HAP-1 (cell line): ENCODE measurements at places on chromosomes 6 and 20.
A peak's percentile ranks its signal among the peaks of the same experiment; 100 is the strongest.

DNA sequence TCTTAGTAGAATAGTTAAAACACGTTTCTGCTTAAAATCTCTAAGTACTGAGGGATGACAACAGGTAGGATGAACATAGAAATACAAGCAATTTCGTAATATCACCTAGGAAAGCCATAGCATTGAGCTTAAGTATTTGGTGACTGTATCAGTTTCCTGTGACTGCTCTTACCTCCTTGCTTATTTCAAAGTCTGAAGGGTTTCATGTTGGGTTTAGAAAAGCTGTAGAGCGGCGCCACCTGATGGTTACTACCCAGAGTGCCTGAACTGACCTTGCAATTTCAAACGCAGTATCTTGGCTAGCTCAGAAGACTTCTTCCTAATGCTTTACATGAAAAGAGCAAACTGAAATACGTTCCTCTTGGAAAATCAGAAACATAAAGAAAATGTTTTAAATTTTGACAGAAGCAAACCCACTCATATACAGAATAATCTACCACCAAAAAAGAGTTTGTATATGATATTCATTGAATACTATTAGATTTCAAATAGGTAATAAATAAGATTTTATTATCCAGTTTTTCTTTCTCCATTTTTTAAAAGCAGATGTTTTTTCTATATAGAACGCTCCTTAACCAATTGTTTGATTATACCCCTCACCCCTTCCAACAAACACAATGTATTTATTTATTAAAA lies 82.3 kb upstream of the RIPOR2 start:
- no peak for DNase-seq

DNA sequence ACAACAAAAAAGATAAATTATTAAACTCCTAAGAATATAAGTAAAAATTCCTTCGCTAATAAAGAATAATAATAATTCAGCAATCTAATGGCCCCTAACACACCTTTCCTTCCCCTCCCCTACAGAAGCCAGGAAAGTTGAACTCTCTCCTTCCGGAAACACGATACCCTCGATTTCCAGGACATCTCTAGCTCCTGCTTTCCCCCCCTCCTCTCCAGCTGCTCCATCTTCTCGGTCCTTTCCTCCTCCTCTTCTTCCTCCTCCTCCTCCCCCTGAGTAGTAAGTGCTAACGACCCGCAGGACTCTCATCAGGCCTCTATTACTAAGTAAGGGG lies 603 bp downstream of the TASP1 start:
- no peak for DNase-seq

GRCh38 chr6:100482698-100483097 lies 18.0 kb upstream of the SIM1 start:
- DNase-seq: no peak

- no peak for DNase-seq
Measured at GRCh38 chr6:132929141-132929540, 114.8 kb downstream of the RPS12 start.

DNA sequence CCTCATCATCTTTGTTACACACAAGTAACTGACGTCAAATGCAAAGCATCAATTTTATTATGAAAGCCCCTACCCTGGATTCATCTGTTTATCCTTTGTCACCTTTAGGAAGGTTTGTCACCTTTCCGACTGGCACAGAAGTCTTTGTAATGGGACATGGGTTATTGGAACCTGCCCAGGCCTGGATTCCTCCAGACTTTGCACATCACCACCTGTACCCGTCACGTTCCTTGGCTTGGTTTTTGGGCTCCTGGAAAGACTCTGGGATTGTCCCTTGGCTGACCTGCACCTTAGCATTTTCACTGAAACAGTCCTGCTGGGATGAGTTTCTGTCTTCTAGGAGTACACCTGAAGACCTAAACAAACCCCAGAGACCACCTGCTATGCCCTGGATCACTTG lies 15.4 kb upstream of the ARHGAP18 start:
- no peak for DNase-seq

DNA sequence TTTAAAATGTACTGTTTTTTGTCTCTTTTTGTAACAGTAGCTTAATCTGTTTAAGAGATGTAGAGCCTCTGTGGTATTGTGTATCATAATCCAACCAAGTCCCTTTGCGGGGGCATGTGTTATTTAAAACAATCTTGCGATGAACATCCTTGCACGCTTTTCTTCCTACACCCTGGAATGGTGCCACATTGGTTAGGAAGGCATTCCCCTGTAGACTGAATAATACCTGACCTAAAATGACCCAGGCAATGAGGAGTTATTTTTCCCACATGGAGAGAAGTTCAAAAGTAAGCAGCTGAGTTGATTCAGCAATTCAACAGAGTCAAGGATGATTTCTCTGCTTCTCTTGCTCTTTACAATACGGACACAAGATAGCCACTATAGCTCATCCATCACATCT lies 142.0 kb upstream of the PMEPA1 start:
- no peak for DNase-seq

DNA sequence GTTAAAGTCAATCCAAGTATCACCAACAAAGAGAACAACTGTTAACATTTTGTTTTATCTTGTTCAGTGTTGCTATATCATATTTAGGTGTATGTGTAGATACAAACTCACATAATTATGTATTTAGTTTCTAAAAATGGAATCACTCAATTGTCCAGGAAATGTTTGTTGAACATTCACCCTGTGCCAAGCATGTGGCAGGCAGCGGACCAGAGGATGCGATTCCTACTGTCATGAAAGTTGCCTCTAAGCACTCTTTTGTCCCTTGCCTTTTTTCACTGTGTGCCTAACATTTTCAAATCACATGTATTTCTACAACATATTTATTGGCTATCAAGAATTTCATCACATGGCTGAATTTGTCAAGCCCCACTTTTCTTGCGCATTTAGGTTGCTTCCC lies 16.9 kb upstream of the TGM2 start:
- no peak for DNase-seq

DNA sequence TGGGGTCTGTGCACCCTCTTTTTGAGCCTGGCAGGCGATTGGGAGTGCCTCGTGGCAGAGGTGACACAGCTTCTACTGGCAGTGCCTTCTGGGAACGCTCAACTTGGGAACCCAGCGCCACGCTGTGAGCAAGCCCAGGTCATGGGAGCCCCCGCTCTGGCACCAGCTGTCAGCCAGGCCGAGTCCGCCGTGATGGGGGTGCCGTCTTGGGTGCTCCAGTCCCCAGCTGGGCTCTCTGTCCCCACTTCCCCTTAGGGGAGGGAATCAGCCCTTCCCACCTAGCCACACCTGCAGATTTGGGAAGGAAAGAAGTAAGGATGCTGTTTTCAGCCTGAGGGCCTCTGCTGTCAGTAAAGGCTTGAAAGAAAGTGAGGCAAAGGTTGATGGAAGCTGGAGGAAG lies 31.0 kb upstream of the NTSR1 start:
- DNase-seq: no peak

DNA sequence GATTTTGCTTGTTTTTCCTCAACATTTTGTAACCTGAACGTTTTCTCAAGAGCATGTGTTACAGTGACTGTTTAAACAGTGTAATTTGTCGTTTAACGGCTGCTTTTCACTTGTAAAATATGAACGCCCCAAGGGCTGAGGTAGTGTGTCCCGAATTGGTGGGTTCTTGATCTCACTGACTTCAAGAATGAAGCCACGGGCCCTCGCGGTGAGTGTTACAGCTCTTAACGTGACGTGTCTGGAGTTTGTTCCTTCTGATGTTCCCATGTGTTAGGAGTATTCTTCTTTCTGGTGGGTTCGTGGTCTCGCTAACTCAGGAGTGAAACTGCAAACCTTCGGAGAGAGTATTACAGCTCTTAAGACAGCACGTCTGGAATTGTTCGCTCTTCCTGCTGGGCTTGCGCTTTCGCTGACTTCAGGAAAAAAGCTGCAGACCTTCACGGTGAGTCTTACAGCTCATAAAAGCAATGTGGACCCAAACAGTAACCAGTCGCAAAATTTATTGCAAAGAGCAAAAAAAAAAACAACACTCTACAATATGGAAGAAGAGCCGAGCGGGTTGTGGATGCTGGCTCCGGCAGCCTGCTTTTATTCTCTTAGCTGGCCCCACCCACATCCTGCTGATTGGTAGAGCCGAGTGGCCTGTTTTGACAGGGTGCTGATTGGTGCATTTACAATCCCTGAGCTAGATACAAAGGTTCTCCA lies 25.1 kb upstream of the TRIM27 start:
- peak; percentile 58 for DNase-seq
